ENCODE measurements at places on chromosomes 13 and 19. TPM values are rescaled to one million over a fixed set of nuclear protein-coding genes. Genes with fewer than 3 reads are reported as not detected.

DNA sequence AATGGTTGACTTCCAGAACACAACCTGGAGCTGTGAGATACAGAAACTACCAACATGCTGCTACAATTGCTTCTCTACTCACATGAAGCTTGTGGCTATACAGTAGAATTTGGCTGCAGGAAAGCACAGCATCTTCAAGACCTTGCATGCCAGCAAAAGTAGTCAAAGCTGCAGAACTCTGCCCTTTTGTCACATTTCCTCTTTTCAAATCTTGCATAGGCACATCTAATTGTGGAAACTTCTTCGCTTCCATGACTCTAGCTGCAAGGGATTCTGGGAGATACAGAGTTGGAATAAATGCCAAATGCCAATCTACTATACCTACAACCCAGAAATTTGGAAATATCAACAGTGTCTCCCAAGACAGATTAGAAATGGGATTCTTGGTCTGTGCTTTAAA lies 462.2 kb downstream of the FOXO1 start:
- DNase-seq = no peak

- no peak for DNase-seq
Observed at GRCh38 chr13:24502533-24503378, 9.8 kb downstream of the PARP4 start.

DNA sequence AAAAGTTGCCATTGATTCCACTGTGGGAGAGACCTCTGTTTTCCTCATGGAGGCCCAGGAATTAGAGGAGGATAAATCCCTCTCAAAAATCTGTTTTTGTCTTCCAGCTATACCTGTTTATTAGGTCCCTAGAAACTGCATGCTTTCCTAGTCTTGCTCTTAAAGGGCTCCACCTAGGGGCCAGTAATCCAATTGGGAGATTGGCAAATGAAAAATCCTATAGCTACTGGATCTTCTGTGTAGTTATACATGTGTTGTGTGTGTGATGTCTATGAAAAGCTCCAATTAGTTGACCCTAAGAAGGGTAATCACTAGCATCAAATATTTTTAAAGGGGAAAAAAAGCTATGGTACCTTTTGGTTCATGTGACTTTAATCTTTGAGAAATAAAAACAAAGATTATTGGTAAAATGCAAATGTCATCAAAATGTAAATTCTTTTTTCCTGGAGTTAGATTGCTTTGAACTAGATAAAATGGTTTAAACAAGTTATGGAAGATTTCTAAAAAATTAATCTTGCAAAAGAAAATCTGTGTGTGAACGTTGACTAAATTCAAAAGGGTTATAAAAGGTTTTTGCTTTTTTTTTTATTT lies 63.4 kb upstream of the C1QTNF9B start:
- DNase-seq = no peak

- DNase-seq = no peak
Observed at GRCh38 chr13:66402066-66402465, 828.1 kb downstream of the PCDH9 start.

GRCh38 chr19:51621178-51621577 lies 9.0 kb downstream of the SIGLEC5 start:
- DNase-seq = no peak

DNA sequence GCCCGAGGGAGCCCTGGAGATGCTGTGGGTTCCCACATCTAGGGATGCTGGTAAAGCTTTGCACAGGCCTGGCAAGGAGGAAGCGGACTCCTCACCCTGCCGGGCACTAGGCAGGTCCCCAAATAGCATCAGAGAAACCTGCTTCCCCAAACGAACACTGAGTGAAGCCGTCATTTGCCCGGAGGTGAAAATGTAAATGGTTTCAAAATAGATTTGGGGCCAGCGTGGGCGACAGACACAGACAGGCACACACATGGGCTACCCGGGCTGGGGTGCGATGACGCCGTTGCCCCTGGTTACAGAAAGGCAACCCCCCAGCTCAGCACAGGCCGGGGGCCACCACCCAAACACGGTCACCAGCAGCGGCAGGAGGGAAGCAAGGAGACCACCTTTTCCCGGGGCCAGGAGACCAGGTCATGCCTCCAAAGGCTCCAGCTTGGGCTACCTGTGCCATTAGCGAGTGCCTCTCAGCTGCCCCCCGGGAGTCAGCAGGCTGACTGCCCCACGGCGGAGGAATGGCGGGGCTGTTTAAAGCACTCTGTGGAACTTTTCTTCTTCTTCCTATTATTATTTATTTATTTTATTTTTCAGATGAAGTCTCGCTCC lies 47.5 kb upstream of the NDUFS7 start:
- no peak for DNase-seq

GRCh38 chr13:52695856-52696255 lies 43.2 kb downstream of the SUGT1 start:
- DNase-seq = no peak

DNA sequence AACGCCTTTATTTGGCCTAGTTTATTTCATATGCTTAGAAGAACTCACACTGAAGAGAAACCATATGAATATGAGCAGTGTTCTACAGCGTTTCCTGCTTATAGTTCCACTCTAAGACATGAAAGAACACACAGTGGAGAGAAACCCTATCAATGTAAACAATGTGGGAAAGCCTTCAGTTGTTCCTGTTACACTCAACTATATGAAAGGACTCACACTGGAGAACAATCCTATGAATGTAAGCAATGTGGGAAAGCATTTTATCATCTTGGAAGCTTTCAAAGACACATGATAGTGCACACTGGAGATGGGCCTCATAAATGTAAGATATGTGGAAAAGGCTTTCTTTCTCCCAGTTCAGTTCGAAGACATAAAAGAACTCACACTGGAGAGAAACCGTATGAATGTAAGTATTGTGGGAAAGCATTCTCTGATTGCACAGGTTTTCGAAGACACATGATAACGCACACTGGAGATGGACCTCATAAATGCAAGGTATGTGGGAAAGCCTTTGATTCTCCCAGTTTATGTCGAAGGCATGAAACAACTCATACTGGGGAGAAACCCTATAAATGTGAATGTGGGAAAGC lies 13.7 kb downstream of the ZNF441 start:
- DNase-seq = no peak

DNA sequence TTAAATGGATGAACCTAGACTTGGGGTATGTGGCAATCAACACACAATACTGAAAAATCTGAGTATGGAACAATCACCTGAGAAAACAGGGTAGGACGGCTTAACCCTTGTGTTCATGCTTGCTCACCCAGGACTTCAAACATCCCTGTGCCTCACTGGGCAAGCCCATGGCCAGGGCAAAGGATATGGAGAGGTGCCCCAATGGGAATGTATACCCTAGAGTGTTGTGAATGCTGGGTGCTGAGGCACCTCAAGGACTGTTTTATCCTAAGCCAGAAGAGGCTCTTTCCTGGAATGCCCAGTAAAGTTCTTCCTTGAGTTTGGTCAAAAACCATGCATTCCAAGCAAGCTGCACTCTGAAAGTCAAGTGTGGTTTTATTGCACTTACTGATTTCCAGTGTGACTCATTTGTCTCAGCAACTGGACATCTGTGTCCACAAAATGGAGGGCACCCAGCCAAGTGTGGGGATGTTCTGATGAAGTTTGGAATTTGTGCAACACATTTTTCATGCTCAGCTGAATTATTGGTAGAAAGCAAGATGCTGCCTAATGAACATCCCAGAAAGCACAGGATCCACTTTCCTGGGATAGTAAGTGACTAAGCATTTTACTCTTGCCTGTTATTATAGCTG lies 531.3 kb downstream of the RFC3 start:
- DNase-seq = peak; percentile 69

- no peak for DNase-seq
Observed at GRCh38 chr13:86282442-86282841, 483.2 kb upstream of the SLITRK6 start.

DNA sequence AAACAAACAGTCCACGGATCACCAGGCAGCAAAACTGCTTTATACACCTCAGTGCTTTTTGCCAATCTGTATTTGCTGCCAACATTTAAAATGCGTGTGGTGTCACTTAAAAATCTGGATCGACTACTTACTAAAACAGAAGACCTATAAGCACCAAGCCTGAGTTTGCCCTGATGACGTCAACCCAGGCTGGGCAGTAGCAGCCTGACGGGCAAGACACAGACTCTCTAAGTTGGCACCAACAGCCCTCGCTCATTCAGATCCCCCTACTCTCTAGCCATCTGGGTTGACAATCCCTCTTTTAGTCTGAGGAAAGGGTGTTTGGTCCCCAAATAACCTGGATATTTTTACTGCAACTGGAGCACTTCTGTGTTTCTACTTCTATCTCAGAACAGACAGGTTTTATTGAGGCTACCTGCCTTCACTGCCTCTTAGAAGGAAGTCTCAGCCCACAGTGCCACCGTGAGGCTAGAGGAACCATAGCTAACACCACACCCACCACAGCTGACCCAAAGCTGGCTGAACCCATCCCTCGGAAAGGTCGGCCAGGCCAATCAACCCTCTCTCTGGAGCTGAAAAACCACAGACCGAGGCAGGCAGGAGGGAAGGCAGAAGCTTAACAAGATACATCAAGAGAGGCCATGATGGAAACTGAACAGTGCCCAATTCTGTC lies 6.9 kb downstream of the SUGP2 start:
- DNase-seq = no peak

GRCh38 chr19:7912144-7912696 lies 2.4 kb upstream of the TGFBR3L start:
- DNase-seq = no peak

DNA sequence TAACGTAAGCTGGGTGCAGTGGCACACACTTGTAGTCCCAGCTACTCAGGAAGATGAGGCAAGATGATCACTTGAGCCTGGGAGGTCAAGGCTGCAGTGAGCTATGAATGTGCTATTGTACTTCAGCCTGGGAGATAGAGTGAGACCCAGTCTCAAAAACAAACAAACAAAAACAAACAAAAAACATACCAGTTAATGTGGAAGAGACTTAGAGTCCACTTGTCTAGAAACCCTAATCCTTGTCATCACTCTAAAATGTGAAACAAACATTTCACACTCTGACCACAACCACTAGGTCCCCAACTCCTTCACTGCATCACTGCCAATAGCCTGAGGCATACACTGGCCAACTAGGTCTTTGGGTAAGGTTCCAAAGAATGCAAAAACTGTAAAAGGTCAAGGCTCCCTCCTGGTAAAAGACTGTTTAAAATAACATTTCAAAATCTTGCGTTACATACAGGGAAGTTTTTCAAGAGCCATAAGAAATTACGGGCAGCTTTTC lies 28.6 kb upstream of the CYP2B6 start:
- DNase-seq = no peak

GRCh38 chr13:48945626-48946025 lies 30.1 kb upstream of the FNDC3A start:
- no peak for DNase-seq

DNA sequence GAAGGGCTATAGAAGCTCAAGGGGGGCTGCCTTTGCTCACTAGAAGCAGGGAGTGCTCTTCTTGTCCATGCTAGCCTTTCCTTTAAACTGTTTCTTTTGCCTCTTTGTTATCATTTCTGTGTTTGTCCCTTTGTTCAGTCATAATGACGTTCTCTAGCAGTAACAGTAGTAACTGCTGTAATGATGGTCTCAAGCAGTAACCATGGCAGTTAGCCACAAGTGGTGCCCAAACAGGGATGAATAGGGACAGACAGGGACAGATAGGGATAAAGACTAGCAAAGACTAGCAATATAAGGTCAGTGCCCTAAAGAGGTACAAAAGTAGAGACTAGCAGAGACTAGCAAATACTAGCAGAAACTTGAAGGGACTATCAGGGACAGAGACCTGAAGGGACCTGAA lies 869.0 kb upstream of the PRR20A start:
- DNase-seq = no peak

DNA sequence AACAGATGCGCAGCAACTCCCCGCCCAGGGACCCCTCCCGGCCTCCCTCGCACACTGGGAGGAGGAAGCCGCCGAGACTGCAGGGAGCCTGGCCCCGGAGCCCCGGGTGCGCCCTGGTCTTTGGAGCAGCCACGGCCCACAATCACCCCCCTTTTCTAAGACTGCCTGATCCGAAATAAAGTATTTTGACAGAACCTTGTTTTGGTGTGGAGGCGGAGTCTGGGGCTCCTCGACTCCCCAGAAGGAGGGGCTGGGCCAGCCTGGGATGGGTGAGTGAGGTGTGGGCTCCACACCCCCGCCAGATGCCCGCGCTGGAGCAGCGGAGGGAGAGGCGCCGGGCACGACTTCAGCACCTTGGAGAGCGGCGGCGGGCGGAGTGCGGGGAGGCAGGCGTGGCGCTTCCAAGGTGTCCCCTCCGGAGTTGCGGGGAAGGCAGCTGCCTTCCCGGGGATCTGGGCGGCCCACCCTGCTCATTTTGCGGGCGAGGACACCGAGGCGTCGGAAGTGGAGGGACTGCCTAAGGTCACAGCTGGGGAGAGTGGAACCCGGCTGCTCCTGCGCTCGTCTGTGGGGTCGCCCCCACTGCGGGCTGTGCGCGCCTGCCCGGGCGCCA lies 9.4 kb downstream of the SIRT6 start:
- DNase-seq = no peak

GRCh38 chr19:38676878-38677646 lies 29.6 kb downstream of the ACTN4 start:
- no peak for DNase-seq

GRCh38 chr19:42363614-42364346 lies 26.3 kb downstream of the CNFN start:
- no peak for DNase-seq

DNA sequence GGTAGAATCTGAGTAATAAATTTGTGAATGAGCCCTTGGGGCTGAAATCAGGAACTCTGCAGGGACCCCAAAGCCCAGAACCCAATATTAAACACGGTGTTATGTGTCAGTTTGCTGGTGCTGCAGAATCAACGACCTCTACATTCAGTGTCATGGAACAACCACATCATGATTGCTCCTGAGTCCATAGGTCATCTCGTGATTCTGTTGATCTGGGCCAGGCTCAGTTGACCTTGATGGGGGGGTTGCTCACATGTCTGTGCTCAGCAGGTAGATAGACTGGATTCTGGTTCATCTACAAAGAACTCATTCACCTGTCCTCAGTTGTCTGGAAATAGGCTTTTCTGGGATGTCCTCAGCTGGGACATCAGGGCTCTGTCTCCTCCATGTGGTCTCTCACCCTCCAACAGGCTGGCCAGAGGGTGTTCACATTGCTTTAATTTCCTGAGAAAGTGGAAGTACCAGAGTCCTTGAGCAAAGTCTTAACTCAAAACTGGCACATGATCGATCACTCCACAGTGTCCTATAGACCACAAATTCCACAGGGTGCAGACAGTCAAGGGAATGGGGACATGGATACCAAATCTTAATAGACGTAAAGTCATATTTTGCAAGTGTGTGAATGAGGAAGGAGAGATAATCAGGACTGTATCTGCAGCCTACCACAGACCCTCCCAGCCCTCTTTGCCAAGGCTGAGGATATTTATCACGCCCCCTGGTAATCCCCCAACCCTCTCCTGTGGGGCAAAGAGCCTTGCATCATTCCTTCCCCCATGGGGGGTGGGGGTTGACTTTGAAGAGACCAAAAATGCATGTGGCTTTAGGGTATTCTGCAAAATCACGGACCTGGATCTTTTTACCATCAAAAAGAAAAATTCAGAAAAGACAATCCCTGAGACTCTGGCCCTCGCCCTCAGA lies 39.3 kb upstream of the IGFL1 start:
- DNase-seq = no peak

GRCh38 chr13:64556376-64556775 lies 2673.8 kb downstream of the PCDH9 start:
- DNase-seq = no peak

The MBD3L2 gene
- total RNA-seq = not detected

The ATP4B gene
- total RNA-seq = not detected

The CSNK1G2 gene
- total RNA-seq = 132 TPM

The SLC1A5 gene
- 76.8 TPM for total RNA-seq

The ZNF578 gene
- not detected for total RNA-seq

The CYP2F1 gene
- not detected for total RNA-seq

The ICAM4 gene
- not detected for total RNA-seq

The KDM4B gene
- 72.4 TPM for total RNA-seq

Data from tibial nerve (tissue), 4 donors.